ENCODE measurements at places on chromosomes 12 and 14. TPM values are rescaled to one million over a fixed set of nuclear protein-coding genes. Genes with fewer than 3 reads are reported as not detected.

DNA sequence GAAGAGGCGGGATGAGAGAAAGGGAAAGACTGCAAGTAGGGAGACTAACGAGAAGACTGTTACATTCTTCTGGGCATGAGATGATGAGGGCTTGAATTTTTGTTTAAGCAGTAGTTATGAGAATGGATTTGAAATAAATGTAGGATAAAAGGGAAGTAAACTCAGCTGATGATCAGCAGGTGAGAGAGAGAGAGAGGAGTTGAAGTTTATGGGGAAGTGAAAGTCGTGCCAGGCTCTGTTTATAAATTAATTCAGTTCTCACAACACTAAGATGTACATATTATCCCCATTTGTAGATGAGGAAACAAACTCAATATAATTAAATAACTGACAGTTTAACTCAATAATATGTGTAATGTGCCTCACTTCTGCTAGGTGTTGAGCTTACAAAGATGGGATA is 170.0 kb upstream of the RMST start:
- no peaks in the 10 kb centered on the region for H3K36me3 ChIP-seq
- H3K27me3 ChIP-seq = no peaks in the 10 kb centered on the region
- no peak overlapping the region for H3K4me3 ChIP-seq
- DNase-seq = no peak
- no peak overlapping the region for H3K27ac ChIP-seq
- H3K4me1 ChIP-seq = no peaks in the 10 kb centered on the region

Gene KRT73
- total RNA-seq = not detected

Gene TSPAN19
- total RNA-seq = not detected

DNA sequence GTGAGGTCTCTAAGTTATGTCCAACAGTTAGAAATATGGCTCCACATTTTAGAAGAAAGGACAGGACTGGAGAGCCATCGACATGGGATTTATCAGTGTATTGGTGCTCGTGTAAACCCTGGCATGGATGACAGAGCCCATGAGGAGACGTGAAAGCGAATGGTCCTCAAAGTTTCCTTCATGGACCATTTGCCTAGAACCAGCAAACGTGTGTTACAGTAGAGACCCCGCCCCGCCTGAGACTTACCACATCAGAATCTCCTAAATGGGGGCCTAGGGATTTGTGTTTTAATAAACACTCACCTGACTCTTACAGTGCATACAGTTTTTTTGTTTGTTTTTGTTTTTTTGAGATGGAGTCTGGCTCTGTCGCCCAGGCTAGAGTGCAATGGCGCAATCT is 12.2 kb downstream of the EVL start:
- no peaks in the 10 kb centered on the region for H3K36me3 ChIP-seq
- H3K27me3 ChIP-seq = no peaks in the 10 kb centered on the region
- H3K4me3 ChIP-seq = no peak overlapping the region
- no peak overlapping the region for H3K27ac ChIP-seq

- no peak overlapping the region for H3K4me3 ChIP-seq
- peak; percentile 63 for DNase-seq
- H3K4me1 ChIP-seq = peaks cover 11% of the 10 kb centered on the region
- no peak overlapping the region for H3K27ac ChIP-seq
These were observed 9.3 kb upstream of the ESR2 start for GRCh38 chr14:64303471-64303917.

DNA sequence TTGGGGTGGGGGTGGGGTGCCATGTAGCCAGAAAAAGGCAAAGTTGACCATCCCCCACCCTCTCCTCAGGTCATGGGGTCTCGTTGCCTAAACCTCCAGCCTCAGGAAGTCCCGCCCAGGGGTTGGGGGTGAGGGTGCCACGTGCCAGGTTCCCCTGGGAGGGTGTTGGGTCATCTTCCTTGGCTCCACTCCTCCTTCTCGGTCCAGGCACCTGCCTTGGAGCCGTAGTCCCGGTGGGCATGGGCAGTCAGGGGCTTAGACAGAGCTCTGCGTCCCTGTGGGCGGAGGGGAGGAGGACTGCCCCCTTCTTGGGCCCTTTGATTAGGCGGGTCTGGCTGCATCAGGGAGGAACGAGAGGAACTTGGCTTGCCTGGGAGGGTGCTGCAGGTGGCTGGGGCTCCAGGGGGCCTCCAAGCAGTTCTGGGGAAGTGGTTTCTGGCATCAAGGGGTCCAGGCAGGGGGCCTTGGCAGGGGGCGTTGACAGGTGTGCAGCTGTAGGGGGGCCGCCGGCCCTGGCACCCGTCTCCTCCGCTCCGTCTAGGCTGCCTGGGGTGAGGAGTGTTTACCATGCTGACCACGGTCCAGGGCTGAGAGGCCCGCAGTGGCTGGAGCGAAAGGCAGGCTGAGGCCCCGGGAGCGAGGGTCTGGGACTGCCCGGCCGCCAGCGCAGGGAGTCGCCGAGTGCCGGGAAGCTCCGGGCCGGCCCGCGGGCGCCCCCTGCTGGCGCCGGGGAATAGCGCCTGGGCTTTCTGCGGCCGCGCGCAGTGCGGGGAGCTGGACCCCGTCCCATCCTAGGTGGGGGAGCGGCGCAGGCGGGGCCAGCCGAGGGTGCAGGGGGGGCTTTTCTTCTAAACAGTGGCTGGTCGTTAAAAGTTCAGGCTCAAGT is 7.9 kb downstream of the SETD1B start:
- H3K36me3 ChIP-seq = peaks cover 40% of the 10 kb centered on the region
- peaks cover 38% of the 10 kb centered on the region for H3K4me1 ChIP-seq
- peak overlapping the region; percentile 62 for H3K4me3 ChIP-seq

DNA sequence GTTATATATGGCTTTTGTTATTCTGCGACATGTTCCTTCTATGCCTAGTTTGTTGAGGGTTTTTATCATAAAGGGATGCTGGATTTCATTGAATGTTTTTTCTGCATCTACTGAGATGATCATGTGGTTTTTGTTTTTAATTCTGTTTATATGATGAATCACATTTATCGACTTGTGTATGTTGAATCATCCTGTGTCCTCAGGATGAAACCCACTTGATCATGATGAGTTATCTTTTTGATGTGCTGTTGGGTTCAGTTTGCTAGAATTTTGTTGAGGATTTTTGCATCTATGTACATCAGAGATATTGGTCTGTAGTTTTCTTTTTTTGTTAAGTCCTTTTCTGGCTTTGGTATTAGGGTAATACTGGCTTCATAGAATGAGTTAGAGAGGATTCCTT is 291.2 kb downstream of the AKAP6 start:
- no peaks in the 10 kb centered on the region for H3K36me3 ChIP-seq
- H3K27ac ChIP-seq = no peak overlapping the region
- no peak overlapping the region for H3K4me3 ChIP-seq
- no peaks in the 10 kb centered on the region for H3K27me3 ChIP-seq
- no peaks in the 10 kb centered on the region for H3K4me1 ChIP-seq

Gene CELA1
- total RNA-seq = not detected

- peaks cover 36% of the 10 kb centered on the region for H3K4me1 ChIP-seq
- no peaks in the 10 kb centered on the region for H3K27me3 ChIP-seq
- no peaks in the 10 kb centered on the region for H3K36me3 ChIP-seq
- peak overlapping the region; percentile 86 for H3K27ac ChIP-seq
- peak overlapping the region; percentile 94 for H3K4me3 ChIP-seq
- no peak for DNase-seq
These were observed 592 bp upstream of the USP15 start for GRCh38 chr12:62259631-62259992.

DNA sequence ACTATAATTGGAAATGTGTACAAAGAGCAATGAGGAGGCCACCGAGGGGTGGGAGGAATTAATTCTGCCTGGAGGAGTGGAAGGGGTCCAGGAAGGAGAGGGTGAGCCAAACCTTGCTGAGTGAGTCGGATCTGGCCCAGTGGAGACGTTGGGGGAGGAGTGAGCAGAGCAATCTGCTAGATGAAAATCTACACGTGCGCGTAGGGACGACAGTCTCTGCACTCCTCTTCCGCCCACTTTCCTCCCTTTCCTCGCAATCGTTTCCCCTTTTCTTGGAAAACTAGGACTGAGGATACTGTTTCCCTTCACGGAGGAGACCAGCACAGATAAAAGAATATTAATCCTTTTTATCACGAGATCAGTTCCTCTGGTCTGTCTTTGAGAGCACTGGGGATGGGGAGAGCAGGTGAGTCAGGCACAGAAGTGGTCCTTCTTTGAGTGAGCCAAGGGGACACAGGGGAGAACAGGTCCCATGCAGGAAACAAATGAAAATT is 2.9 kb upstream of the NAB2 start:
- H3K4me1 ChIP-seq = peaks cover 26% of the 10 kb centered on the region
- DNase-seq = no peak
- H3K4me3 ChIP-seq = no peak overlapping the region
- H3K27me3 ChIP-seq = no peaks in the 10 kb centered on the region

Gene TSHR
- total RNA-seq = not detected

- H3K36me3 ChIP-seq = peaks cover 24% of the 10 kb centered on the region
- DNase-seq = no peak
- no peak overlapping the region for H3K27ac ChIP-seq
- H3K4me3 ChIP-seq = no peak overlapping the region
- H3K27me3 ChIP-seq = no peaks in the 10 kb centered on the region
These were observed 3.7 kb upstream of the PNMA1 start for GRCh38 chr14:73717711-73718417.

Measured in HepG2 (cell line).